MV-4-11 (cell line): ENCODE measurements at places on chromosomes 5 and 9.
A peak's percentile ranks its signal among the peaks of the same experiment; 100 is the strongest.

GRCh38 chr5:51047369-51047768 is 335.9 kb upstream of the ISL1 start:
- DNase-seq, result no peak

- DNase-seq, result no peak
Measured at GRCh38 chr5:136622747-136623146, 257.4 kb upstream of the TRPC7 start.

DNA sequence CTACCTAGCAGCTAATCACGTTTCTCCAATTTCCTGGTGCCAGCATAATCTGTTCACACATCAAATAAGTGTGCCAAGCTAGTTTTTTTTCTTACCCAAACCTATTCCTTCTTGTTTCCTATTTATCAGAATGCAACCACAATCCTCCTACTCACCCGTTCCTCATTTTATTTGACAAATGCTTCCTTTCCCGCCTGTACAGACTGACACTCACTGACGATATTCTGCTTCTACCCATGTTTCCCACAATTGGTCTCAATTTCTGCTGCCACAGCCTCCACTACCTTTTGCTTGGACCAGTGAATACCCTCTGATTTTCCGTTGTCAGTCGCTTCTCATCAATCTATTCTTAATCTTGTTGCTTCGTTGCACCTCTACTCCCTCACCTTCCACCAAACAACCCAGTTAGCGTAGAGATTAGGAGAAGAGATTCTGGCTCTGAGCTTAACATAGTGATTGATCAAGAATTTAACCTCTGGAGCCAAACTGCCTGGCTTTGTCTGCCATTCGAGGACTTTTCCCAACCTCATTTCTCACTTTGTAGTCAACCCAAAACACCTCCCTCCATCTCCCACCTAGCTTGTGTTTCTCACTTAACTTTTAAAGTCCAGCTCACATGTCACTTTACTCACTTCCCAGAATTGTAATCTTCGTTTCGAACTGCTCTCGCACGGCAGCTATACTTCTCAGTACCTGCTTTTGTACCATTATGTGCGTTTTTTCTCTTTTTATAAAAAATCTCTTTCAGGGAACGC is 729 bp upstream of the TMEM38B start:
- peak; percentile 47 for DNase-seq

DNA sequence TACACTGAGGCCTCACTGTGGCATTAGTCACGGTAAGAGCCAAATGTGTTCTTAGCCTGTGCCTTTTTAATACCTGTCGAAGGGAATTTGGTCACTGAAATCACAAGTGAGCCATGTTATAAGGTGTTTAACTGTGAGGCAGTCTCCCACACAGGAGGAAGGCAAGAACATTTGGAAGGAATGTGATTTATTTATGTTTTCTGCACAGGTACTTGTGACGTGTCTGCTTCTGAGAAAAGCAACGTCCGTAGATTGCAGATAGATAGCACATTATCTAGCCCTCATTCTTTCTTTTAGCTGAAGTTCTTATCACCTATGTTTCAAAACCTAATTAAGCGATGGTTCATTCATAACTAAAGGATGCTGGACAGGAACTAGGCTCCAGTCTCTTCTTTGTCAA is 19.0 kb upstream of the SMARCA2 start:
- DNase-seq, result no peak

DNA sequence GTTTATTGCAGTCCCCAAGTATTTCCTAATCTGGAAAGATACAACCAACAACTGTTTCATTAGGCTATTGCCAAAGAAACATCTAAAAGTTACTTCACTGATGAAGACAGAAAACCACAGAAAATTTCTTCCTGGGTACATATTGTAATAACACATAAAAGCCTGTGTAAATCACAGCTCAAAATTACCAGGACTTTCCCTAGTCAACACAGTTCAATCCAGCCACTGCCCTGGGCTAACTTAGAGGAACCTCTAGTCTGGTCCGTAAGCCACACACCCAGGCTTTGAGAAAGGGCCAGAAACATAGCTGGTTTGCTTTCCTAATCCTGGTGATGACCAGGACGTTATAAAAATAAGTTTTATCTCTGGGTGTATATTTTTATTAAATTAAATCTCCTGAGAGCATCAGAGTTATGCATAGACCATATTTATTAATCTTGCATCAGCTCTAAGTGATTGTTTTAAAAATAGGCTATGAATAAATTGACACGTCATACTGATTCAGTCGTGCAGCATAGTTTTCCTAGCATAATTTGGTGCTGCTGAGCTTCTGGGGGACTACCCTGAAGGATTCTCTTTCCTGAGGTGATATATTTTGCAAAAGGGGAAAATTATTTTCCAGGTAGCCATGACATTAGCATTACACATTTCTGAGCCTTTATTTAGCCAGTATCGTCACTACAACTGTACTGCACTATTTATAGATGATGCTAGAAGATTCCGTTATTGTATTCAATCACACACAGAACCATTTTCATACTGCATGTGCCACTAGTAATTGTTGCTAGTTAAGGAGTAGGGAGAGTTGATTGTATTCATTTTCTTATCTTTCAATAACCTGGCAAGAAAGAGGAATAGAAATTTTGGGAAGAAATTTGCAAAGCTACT is 12.6 kb upstream of the MUSK start:
- DNase-seq, result no peak

GRCh38 chr9:115944166-115944948 is 209.2 kb upstream of the PAPPA start:
- peak; percentile 10 for DNase-seq

DNA sequence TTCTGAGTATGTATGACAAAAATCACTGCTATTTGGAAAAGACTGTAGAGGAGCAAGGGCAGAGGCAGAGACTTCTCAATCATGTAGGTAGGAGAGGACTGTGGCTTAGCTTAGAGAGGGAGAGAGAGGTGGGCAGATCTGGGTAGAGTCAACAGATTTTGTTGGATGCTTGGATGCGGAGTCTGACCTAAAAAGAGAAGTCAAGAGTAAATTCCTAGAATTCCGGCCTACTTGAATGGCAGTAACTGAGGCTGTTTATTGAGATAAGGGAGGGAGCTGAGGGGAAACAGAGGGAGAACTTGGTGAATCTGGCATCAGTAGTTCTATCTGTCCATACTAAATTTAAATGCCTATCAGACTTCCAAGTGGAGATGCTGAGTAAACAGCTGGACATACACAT is 2.4 kb downstream of the TICAM2 start:
- no peak for DNase-seq

DNA sequence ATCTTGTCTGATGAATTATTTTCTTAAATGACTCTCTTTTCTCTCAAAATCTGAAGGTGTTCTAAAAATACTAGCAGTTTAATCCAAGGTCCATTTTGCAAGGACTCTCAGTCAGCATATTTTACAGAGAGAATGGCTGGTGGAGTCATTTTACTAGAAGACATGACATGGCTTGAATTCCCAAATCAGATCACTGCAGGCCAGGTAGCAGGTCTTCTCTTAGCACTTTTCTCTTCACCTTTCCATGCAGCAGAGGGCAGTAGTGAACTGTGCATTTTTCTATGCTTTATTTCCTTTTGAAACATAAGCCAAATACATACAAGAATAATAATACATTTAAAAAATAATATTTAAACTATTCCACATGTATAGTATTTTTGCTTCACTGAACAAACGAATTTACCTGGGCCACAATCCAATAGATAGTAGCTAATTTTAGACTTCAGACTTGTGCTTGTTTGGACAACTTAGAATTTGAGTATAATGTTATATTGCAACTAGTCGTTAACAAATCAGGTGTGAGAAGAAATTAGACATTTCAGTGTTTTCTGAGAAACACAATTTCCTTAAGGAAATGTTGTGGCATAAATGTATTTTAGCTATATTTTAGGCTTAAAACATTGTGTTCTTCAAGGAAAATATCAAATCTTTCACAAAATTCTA is 289.4 kb upstream of the DAB2 start:
- DNase-seq, result peak; percentile 53
